Renal pelvis (tissue), 12 donors: ENCODE measurements at places on chromosomes 5 and 9. TPM values are rescaled to one million over a fixed set of nuclear protein-coding genes. Genes with fewer than 3 reads are reported as not detected.

GALNT12 gene
- 8.3 TPM for polyA plus RNA-seq

GRCh38 chr5:73304381-73304780 is 131.4 kb downstream of the TMEM174 start:
- no peak for DNase-seq

- DNase-seq, result peak; percentile 54
These were observed 481.1 kb downstream of the NR2F1-AS1 start for GRCh38 chr5:93099902-93100347.

GRCh38 chr9:105338308-105338707 is 93.9 kb downstream of the SLC44A1 start:
- DNase-seq, result no peak

GRCh38 chr5:53983568-53984460 is 326.6 kb downstream of the ARL15 start:
- DNase-seq, result no peak

- DNase-seq, result no peak
These were observed 184.6 kb downstream of the CACNA1B start for GRCh38 chr9:138062196-138062595.

SLC6A18 gene
- 3.4 TPM for polyA plus RNA-seq

DNA sequence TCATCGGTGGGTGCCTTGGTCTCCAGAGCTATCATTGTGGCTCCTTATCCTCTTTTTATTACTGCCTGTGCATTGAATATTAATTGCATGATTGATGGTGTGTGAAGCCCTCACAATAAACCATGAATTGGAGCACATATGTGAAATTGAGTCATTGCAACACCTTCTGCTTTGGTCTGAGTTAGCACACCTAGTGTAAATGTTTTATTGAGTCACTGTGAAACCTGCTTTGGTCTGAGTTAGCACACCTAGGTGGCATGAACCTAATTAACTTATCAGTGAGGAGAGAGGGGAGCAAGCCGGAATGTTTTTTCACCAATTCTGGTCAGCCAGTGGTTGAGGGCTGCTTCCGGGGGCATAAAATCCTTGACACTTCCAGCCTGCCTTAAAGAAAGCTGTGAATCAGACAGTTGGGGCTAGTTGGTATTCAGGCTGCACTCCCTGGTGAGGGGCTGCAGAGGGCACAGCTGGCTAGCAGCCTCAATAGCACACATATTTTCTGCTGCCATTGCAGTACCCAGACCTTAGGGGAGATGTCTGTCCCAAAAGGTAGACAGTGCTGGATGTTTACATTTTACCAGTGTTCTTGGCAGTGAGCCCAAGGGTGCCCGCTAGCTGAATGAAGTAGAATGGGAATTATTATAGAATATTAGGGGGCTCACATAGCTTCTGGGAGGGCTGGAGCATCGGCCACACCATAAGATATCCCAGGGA is 76.5 kb upstream of the GOLM1 start:
- no peak for DNase-seq

GRCh38 chr9:38415856-38416255 is 8.4 kb downstream of the IGFBPL1 start:
- DNase-seq, result no peak
